Activated T-cell treated with anti-CD3 and anti-CD28 coated beads, Interleukin-2, amount 50 U/mL, for 72 hours (primary cell): ENCODE measurements at places on chromosomes 2 and 18. TPM values are rescaled to one million over a fixed set of nuclear protein-coding genes. Genes with fewer than 3 reads are reported as not detected.

EML6 gene
- total RNA-seq, result 0.96 TPM

CRACDL gene
- total RNA-seq, result 0.79 TPM

ACOXL gene
- 0.19 TPM for total RNA-seq

DYSF gene
- 1.6 TPM for total RNA-seq

EGR4 gene
- total RNA-seq, result 1.6 TPM

APCDD1 gene
- not detected for total RNA-seq

INHA gene
- total RNA-seq, result not detected

CCDC148 gene
- total RNA-seq, result not detected

LIMS4 gene
- 0.17 TPM for total RNA-seq

GMCL1 gene
- total RNA-seq, result 25.4 TPM

DNMT3A gene
- 90.2 TPM for total RNA-seq

CTDSP1 gene
- total RNA-seq, result 79.0 TPM

MDH1B gene
- total RNA-seq, result 0.56 TPM

MYOM1 gene
- total RNA-seq, result 0.39 TPM

LHCGR gene
- not detected for total RNA-seq
